RWPE1 (cell line): ENCODE measurements at places on chromosomes 1 and 21.

- DNase-seq: peak; percentile 98
Observed at GRCh38 chr1:219771080-219771479, 157.3 kb downstream of the SLC30A10 start.

DNA sequence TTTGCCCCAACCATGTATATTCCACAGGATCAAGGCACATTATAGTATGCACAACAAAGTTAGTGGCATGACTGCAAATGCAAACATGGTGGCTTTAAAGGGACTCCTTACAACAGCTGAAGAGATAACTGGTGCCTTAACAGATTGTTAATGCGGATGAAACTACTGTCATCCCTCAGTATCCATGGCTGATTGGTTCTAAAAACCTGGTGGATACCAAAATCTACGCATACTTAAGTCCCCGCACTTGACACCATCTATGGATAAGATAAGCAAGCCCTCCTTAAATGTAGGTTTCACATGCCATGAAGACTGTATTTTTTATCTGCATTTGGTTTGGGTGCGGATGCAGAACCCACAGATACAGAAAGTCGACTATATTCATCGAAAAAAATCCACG, 73.5 kb downstream of the ZNF644 start:
- DNase-seq: no peak

- DNase-seq: peak; percentile 71
Observed at GRCh38 chr21:34743831-34744230, 75.0 kb downstream of the CLIC6 start.

GRCh38 chr21:41406340-41406739, 19.7 kb upstream of the MX1 start:
- no peak for DNase-seq

DNA sequence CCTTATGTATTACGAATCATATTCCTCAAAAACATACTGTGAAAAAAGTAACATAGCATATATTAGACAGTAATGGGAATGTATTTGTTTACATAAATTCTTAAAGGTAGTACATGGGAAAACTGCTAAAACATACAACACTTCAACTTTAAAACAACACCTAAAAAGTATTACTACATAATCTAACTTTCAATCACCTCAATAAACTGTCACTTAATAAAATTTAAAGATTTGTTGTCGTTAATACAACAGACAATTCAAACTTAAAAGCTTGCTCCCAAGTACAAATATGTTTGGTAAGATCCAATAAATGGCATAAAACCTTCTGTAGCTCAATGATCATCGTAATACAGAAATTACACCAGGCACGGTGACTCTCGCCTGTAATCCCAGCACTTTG, 3.7 kb downstream of the ARID4B start:
- no peak for DNase-seq

DNA sequence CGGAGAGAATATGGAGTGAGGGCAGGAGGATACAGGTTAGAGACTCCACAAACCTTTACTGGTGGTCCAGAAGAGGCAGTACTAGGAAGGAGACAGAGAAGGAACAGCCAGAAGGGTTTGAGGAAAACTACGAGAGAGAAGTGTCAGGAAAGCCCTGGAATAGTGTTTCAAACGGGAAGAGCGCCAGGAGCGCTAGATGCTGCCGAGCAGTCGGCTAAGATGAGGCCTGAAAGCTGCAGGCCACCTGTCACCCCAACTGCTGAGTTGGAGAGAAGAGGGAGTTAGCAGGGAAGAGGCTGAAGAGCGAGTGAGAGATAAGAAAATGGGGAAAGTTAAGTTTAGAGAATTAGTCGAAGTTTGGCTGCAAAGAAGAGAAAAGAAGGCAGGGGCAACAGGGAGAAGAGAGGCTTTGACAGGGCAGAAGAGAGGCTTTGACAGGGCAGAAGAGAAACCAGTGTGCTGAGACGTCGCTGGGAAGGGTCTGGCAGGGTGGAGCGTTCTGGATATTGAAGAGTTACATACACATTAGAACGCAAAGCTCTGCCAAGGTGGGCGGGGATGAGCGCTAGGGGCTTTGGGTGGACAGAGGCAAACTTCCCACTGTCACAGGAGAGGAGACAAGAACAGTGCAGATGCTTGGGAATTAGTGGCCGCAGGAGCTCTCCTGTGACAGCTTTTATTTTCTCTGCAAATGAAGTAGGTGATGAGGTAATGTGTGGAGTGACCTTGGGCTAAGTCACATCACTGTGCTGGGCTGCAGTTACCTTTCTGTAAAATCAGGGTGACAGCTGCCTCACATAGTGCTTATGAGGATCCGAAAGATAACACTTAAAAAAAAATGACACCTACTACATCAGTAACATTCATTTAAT, 31.2 kb downstream of the PCSK9 start:
- no peak for DNase-seq

DNA sequence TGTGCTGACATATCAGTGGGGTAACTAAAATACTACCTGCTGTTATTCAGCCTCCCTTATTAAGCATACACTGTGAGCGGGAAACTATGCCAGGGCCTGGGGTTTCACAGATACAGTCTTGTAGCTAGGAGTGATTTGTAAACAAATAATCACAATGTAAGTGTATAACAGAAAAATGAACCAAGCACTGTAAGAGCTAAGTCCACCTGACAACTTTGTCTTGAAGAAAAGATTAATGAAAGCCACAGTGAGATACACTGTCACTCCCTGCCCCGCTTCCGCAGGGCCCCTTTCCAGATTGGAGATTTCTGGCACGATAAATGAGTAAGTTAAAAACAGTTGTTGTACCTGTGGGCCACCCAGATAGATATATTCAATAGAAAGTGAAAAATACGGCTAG, 4.8 kb downstream of the RCAN3 start:
- no peak for DNase-seq

DNA sequence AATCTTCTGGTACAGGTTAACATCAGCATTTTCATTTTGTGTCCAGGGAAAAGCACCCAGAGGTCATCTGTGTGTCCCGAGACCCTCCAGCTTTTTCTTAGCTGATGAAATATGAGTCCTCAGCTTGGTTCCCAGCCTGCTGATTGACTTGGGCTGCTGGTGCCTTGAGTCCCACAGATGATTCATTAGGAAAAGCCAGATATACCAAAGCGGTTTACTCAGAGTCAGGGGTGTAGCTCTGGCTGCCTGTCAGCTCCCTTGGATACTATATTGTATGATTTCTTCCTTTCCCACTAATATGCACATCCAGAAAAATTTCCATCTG, 43.7 kb upstream of the MAB21L3 start:
- DNase-seq: no peak

- peak; percentile 44 for DNase-seq
Observed at GRCh38 chr1:68331117-68331865, 99.0 kb upstream of the WLS start.

GRCh38 chr1:46444466-46444865, 45.2 kb upstream of the DMBX1 start:
- DNase-seq: no peak

GRCh38 chr1:7869136-7869920, 16.5 kb upstream of the UTS2 start:
- no peak for DNase-seq

- no peak for DNase-seq
Observed at GRCh38 chr1:209409780-209410179, 173.7 kb upstream of the CAMK1G start.

DNA sequence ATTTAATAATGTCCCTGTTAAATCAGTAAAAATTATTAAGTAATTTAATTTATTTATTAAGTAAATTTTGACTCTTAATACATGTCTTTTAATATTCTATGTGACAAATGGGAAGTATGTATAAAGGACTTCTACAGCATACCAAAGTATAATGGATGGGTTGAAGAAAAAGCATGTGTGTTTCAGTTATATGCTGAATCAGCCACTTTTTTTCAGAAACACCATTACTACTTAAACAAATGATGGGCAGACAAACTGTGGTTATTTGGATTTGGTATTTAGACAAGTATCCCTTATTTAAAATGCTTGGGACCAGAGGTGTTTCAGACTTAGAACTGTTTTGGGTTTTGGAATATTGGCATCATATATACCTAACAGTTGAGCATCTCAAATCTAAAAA, 176.3 kb upstream of the DMRTA2 start:
- DNase-seq: no peak

GRCh38 chr1:159924791-159925718, at the start of gene TAGLN2:
TAGLN2 (minus strand) TSS chr1:159925507; CDS start chr1:159920509, 4,998 bp downstream.
- DNase-seq: peak; percentile 93

DNA sequence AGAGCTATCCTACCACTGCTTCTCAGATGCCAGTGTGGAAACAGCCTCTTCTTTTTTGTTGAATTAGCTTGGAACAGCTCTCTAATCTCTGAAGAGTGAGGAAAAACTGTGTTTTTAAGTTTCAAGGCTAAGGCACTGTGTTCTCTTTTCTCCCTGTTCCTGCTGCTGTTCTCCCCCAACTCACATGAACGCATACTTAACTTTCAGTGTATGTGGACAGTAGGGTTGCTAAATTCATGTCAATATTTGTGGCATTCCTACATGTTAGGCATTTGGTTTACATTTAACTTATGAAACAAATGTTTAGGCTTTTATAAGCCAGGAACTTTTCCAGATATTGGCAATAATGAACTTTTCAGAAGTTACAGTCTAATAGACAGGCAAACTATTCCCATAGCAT, 6.8 kb downstream of the BACH1 start:
- no peak for DNase-seq

DNA sequence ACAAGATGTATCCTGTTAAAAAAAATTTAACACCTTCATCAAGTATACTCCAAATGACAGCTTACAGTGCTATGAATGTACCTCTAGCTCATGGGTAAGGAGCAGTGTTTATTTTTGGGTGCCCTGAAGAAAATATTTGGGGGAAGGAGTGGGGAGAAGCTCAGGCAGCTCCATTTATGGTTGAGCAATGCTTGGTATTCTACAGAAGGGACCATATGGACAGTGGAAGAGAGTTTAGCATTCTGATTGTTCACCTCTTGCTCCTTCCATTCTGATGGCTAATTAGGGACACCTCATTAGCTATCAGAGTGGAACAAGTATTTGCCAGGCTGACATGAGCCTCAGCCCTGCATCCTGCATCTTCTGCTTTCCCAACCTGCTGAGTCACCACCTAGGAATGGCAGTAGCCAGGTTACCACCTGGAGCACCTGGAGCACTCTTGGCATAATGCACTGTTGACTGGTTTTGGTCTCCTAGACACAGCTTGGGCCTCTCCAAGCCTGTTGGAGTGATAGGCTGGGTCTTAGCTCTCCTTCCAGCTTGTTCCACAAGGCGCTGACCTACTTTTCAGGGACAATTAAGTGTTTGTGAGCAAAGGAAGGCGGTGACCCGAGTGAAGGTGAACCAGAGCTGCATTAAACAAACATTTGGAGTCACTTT, 62.0 kb upstream of the MACF1 start:
- peak; percentile 84 for DNase-seq
